ENCODE measurements at places on chromosomes 13 and 19. TPM values are rescaled to one million over a fixed set of nuclear protein-coding genes. Genes with fewer than 3 reads are reported as not detected.
A peak's percentile ranks its signal among the peaks of the same experiment; 100 is the strongest.

GRCh38 chr13:26759907-26760831 is at the start of gene GPR12:
Gene GPR12 (minus strand): TSS chr13:26760786. CDS start chr13:26759827, 959 bp downstream.
- DNase-seq = no peak

Gene DZIP1
- total RNA-seq = 1.3 TPM

GRCh38 chr19:35090506-35091214 is 25.0 kb upstream of the FXYD3 start:
- peak; percentile 43 for DNase-seq

Gene LRRC25
- not detected for total RNA-seq

Gene RXFP2
- 0.06 TPM for total RNA-seq

Gene SIGLEC9
- total RNA-seq = not detected

Gene DAND5
- not detected for total RNA-seq

Gene CGB5
- not detected for total RNA-seq

Gene TMEM272
- total RNA-seq = not detected

Gene ZNF426
- 13.2 TPM for total RNA-seq

- peak; percentile 38 for DNase-seq
Measured at GRCh38 chr19:940591-941291, 14.9 kb downstream of the ARID3A start.

Gene SYT3
- total RNA-seq = 0.49 TPM
